ENCODE measurements at places on chromosomes 13 and 19.

- DNase-seq = no peak
These were observed 116.5 kb upstream of the FBXL3 start for GRCh38 chr13:77143431-77143830.

GRCh38 chr13:26946684-26947343, 186.2 kb upstream of the GPR12 start:
- peak; percentile 46 for DNase-seq

DNA sequence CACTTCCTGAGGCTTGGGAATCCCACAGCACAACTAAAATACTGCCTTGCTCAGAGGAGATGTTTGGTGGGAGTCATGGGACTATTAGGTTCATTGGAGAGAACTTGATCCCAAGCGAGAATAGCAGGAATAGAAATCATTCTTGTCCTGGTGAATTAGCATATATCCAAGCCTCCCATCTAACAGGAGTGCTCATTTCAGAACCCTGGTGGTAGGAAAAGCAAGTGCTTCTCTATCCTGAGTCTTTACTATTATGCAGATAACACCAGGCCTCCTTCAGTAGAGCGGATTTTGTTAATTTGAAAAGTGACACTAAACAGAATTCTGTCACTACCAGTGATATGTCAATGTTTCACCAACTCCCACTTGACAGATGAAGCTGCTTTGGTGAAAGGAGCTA, 199.5 kb downstream of the ATP8A2 start:
- DNase-seq = no peak

- no peak for DNase-seq
These were observed 78.1 kb downstream of the PCDH9 start for GRCh38 chr13:67152085-67152484.

- no peak for DNase-seq
These were observed 32.1 kb downstream of the SMAD9 start for GRCh38 chr13:36887758-36888521.

GRCh38 chr13:96044238-96044637, 9.0 kb downstream of the UGGT2 start:
- DNase-seq = no peak

Data from fibroblast of skin of abdomen (primary cell).